ENCODE measurements at places on chromosomes 5 and 9.
A peak's percentile ranks its signal among the peaks of the same experiment; 100 is the strongest.

- peak; percentile 98 for DNase-seq
Measured at GRCh38 chr9:69174616-69175463, 763 bp downstream of the TJP2 start.

GRCh38 chr9:106059886-106060285 lies 365.5 kb downstream of the TMEM38B start:
- no peak for DNase-seq

- no peak for DNase-seq
Measured at GRCh38 chr5:43203373-43203772, 11.3 kb downstream of the NIM1K start.

DNA sequence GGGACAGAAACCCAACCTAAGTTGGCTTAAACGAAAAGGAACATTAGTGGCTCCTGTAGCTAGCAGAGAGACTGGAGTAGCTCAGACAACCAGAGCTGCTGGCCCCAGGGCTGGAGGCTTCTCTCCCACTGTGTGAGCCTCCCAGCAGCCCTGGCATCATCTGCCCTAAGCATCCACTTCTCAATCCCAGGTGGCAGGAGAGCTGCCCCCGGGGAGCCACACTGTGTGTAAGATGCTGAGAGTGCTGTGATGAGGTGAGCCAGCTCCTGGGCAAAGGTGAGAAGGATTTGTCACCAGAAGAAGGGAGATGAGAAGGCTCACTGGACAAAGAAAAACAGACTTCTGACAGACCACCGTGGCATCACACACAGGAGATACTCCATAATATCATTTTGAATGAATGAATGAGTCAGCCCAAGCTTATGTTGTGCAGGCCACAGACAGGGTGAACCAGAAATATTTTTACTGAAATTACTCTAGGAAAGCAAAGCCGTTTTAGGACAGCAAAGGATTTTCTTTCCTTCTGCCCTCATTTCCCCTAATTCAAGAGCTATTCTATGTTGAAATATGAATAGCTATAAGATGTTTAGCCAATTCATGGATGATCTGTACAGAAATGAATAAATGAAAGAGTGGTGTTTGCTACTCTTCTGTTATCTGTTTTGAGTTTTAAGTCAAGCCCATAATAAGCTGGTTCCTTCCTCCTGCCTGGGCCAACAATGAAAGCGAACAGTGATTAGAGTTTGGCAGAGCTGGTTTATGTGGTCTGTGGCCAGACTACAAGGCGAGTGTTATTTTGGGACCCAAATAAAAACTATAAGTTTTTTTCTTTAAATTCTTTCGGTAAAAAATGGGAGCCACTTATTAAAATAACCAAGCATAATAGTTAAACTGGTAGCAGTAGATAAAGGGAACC lies 57.4 kb upstream of the ECM2 start:
- DNase-seq, result no peak

DNA sequence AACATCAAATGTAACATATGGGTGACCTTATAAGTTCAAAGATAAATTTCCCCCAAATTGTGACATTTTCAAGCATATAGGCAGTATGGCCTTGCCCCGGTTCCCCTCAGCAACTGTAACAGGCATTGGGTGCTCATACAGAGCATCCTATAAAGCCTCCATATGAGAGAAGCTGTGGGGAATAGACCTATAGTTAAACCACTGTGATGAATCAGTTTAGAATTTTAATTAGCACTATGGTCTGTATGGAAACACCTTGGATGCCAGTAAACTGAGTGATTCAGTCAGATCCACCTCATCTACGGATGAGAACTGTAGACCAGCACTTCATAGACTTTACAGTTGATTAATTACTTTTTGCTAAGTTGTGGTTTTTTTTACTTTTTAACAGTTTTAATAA lies 79.4 kb downstream of the ERCC6L2 start:
- no peak for DNase-seq

- DNase-seq, result peak; percentile 19
Measured at GRCh38 chr5:89241186-89241585, 358.2 kb upstream of the MEF2C start.

DNA sequence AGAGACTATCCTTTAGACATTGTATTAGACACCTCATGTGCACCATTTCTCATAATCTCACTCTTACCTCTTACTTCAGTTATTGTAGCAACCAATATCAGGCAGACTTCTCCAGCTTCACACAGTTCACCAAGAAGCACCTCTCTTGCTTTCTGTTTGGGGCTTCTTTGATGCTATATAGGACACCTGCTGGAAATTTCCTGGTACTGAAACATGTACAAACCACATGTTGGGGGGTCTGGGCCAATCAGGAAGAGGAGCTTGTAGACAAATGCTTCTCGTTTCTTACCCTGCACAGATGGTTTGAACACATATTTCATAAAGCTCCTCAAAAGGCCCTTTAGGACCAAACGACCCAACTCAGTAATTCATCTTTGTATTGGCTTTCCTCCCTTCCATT lies 212.1 kb downstream of the IZUMO3 start:
- DNase-seq, result no peak

GRCh38 chr9:5479994-5480694 lies 29.8 kb downstream of the CD274 start:
- no peak for DNase-seq

DNA sequence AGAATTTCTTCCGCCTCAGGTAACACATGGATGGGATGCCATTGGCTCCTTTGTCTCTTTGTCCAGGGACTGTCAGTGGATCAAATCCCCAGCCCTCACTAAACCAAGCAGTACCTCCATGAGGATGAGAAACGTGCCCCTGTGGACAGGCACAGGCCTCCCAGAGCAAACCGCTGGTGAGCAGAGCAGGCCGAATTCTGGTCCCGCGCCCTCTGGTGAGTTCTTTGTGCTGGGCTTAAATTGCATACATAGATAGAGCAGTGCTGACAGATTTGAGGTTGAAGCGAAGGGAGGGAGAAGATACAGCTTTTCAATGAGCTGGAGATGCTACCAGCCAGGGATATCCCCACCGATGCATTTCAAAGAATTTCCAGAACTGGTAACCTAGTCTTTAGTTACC lies 143.8 kb downstream of the HSD17B3 start:
- DNase-seq, result no peak
